ENCODE measurements at places on chromosomes 3 and 15.

DNA sequence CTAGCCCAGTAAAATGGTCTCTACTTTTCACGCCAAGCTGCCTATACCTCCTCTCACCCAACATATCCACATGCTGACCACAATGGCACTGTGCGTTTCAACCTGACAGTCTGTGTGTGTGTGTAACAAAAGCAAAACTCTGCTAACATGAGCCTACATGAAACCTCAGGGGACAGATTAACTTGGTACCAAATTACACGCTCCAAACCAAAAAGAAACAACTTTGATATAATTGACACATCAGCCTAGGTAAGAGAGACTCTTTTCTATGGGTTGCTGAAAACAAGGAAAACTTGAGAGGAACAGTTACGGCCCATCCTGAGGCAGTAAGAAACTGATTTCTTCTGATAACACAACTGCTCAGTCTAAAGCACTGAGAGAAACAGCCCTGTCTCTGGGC, 31.5 kb downstream of the IGF2BP2 start:
- DNase-seq, result no peak

GRCh38 chr3:135497979-135498378, 467.5 kb upstream of the PPP2R3A start:
- no peak for DNase-seq

GRCh38 chr3:74353039-74353438, 261.4 kb downstream of the CNTN3 start:
- no peak for DNase-seq

GRCh38 chr3:148816427-148816826, 11.2 kb upstream of the CPB1 start:
- DNase-seq, result no peak

GRCh38 chr15:86557018-86557550, 477.4 kb downstream of the AGBL1 start:
- DNase-seq, result no peak

- peak; percentile 24 for DNase-seq
Observed at GRCh38 chr3:57755368-57755675, 787 bp upstream of the SLMAP start.

DNA sequence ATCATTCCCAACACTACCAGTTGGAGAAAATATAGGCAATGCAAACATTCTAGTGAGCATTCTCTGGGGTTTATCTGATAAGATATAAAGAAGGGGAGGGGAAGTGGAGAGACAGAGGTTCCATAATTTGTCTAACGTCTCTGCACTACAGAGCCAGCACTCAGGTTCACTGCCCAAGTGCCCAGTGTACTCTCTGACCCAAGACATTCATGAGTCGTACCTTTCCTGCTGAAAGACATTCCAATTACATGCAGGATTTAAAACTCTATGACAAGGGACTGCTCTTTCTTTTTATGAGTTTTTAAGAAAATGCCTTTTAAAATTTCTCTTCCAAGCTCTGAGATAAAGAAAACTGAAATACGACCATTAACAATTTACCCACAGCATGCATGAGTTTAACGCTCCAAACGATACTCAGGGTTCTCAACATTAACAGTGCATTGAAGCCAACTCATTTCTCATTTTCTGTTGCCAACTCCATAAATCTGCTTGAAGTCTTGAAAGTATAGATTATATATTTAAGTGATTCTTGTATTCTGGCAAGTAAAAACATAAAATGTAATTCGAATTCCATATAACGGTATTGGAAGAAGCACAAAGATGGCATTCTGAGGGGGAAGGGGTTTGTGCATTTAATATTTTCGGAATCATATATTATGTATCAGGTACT, 193.4 kb downstream of the SUCLG2 start:
- DNase-seq, result no peak

DNA sequence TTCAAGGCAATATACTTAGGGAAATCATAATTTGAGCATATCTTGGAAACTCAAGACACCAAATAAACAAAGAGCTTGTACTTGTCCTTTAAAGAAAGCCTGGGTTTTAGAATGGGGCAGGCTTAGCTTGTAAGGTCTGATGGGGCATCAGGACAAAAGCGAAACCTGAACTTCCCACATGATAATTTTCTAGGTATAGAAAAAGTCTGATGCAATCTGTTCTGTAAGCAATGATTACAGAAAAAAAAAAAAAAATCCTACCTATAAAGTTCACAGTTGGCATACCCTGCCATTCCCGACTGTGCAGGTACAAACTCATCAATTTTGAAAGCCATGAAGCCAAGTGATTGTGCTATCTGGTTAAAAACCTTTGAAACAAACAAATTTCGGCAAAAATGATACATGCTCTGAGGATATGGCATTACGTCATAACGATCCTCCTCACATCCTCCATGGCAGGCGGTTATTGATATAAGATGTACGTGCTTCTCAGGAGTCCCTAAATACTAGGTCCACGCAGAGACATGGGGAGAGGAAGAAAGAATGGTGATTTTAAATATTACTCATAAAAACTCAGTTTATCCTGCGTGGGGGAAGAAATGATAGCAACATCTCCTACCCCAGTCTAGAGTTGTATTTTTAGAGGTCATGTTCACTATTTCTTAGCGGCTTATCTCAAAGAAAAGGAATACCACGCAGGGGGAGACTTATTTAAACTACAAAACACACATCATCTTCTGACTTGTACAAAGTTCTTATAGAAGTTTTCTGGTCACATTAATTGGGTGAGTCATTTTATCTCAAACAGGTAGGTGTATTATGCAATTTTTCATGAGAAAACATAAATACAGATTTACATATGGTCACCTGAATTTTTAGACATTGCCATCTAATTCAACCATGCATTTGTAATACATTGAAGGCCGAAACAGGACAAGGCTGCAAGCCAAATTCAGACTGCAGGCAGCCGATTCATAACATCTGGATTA, 27.0 kb downstream of the MB21D2 start:
- DNase-seq, result no peak

- DNase-seq, result no peak
Observed at GRCh38 chr3:178680489-178680888, 144.3 kb downstream of the KCNMB2 start.

GRCh38 chr3:172134352-172134751, 95.0 kb downstream of the FNDC3B start:
- DNase-seq, result no peak
